Mesenteric fat pad (tissue), 1 donor: ENCODE measurements at places on chromosomes 3 and 15. TPM values are rescaled to one million over a fixed set of nuclear protein-coding genes. Genes with fewer than 3 reads are reported as not detected.

Gene HSPBAP1
- 8.4 TPM for total RNA-seq

Gene TRIM59
- 0.48 TPM for total RNA-seq

DNA sequence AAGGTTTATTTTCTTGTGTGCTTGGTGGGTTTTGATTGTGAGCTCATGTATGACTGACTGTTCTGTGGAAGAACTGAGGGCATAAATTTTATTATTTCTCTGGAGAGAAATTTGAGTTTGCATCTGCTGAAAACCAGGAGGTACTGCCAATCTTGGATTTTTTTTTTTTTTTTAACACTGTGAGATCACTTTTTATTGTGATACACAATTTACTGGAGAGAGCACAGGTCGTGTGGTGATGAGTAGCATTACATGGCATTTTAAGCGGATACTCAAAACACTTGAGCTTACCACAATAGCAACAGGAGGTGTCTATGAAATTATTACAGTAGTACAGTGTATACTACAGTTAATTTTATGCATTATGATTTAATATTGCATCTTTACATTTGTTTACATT is 237.4 kb downstream of the MFSD1 start:
- DNase-seq: no peak

GRCh38 chr3:154486949-154487348 is 57.0 kb upstream of the GPR149 start:
- DNase-seq: no peak
